ENCODE measurements at places on chromosomes 5 and 9. TPM values are rescaled to one million over a fixed set of nuclear protein-coding genes. Genes with fewer than 3 reads are reported as not detected.

DNA sequence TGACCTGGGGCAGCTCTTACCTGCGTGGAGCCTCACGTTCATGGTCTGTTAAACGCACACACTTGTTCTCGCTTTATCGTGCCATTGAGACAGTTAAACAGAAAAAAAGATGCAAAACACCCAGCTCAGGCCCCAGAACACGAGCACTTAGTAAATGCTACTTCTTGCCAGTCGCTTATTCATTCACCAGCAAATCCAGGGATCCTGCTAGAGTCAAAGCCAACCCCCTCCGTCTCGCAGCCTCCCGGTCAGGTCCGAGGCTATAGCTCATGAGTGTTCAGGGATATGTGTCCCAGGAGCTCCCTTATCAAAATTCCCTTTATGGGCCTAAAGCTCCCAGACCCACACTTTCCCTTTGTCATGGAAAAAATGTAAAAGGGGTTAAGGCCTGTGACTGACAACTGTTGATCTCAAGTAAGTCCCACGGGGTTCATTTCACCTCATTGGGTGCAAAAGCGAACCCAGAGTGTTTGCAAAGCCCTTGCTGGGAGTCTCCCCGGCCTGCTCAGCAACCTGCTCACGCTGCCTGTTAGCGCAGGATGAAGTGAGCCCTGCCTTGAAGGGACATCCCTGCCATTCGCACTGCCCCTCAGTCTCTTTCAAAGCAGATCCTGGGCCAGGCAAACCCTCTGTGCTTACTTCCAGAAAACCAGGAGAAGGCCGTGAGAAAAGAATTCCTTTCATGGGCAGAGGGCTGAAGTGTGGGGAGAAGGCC lies 40.7 kb downstream of the HRH2 start:
- DNase-seq: no peak

GRCh38 chr5:109571785-109572184 lies 117.9 kb upstream of the MAN2A1 start:
- DNase-seq: no peak

- no peak for DNase-seq
Measured at GRCh38 chr5:61333321-61333953, 1.4 kb downstream of the ZSWIM6 start.

- no peak for DNase-seq
Measured at GRCh38 chr5:134258896-134259295, 33.0 kb upstream of the PPP2CA start.

DNA sequence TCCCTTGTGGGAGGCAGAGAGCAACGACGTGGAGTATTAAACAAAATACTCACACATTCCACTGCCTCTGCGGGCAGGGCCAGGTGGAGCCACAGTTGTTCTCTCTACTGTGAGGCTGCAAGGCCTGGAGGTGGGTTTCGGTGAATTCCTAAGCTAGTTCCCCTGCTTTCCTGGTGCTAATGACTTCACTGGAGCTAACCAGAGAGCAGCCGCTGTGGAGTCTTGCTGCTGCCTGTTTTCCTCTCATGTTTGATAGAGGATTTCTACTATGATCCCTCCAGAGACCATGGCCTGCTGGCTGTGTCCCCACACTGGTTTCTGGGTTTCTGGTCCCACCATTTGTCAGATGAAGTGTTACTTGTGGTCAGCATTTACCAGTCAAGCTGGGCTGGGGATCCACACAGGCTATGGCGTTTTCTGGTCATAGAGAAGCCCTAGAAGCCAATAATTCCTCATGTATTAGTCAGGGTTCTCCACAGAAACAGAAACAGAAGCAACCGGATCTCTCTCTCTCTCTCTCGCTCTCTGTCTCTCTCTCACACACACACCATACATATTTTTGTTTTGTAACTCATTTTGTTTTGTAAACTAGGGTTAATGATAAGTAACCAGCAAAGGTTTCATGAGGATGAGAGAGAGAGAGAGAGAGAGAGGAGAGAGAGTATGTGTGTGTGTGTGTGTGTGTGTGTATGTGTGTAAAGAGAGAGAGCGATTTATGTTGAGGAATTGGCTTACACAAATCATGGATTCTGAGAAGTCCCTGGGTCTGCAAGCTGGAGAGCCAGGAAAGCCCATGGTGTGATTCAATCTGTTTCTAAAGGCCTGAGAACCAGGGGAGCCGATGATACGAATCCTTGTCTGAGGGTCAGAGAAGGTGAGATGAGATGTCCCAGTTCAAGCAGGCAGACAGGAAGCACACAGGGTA lies 403.0 kb downstream of the GADD45G start:
- DNase-seq: no peak

GRCh38 chr5:74367241-74367733 lies 273.2 kb downstream of the ENC1 start:
- no peak for DNase-seq

DNA sequence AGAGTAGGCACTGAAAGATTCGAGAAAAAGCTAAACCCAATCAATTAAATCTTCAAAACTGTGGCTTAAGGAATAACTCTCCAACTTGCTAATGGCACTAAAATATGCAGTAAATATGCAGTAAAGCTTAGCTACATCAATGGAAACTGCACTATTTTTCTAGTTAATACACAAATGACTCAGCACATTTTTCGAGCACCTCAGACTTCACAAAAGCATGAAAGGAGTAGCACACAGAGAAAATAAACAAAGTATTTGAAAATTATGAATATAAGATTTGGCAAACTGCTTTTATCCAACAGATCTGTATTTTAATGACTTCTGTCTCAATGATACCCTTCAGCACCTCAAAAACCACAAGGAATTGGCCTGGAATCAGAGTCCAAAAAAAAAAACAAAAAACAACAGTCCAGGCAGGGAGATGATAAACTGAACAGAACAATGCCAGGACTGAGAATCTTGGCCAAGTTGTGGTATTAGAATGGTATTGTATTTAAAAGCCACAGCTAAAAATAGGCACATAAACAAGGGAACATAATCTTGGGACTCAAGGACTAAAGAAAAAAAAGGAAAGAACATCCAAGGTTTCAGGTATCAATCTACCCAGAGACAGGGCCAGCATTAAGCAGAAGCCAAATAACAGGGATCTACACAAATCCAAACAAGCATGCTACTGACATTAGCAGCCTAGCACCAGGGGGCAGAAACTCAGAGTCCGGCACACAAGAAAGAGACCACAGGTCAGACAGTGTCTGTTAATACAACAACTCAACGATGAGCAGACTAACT lies 21.4 kb downstream of the TMEM245 start:
- no peak for DNase-seq

Gene BTNL8
- 0.89 TPM for polyA plus RNA-seq

GRCh38 chr5:93902288-93902687 lies 160.9 kb upstream of the POU5F2 start:
- no peak for DNase-seq

Gene PRRT1B
- 1.1 TPM for polyA plus RNA-seq

DNA sequence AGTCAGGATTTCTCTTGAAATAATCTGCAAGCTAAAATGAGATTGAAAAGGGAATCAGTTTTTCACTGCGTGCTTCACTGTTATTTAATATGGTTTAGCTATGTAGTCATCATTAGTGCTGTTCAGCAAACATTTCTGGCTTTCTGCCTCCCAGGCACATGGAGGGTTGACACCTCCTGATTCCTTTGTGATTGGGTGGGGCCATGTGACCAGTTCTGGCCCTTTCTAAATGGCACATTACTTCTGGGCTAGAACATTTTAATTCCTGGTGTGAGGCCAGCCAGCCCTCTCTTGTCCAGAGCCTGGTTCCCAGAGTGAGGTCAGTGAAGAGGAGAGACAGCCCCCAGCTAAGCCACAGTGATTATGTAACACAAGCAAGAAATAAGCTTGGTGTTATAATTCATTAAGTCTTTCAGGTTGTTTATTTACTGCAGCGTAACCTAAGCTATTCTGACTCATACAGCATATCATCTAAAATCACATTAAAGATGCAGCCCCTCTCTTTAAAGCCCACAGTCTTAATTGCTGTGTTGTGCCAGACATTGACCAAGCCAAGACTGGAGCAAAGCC lies 17.4 kb upstream of the ARSI start:
- DNase-seq: no peak

- no peak for DNase-seq
Measured at GRCh38 chr9:100131216-100131615, 32.2 kb downstream of the INVS start.

DNA sequence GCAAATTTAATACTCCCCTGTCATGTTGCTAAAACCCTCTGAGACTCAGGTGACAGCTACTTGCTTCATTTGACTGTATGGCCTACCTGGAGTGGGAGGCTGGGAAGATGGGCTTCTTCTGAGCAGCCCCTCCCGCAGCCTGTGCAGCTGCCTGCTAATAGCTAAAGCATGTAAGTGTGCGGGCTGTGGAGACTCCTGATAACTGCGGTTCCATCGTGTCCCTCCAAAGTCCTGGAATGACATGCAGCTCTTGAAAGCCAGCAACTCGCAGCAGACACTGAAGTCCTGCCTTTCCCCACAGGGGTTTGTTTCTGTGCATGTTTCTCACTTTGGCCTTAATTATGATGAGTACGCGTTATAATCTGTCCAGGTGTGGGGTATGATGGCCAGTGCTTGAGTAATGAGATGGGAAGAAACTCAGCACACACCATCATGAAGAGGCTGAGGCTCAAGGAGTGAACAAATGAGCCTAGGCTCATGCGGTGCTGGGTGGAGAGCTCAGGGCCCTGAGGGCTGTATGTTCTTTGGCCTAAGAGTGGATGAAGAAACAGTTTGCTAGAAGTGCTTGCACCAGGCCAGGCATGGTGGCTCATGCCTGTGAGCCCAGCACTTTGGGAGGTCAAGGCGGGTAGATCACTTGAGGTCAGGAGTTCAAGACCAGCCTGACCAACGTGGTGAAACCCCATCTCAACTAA lies 119.1 kb downstream of the DOCK2 start:
- no peak for DNase-seq

DNA sequence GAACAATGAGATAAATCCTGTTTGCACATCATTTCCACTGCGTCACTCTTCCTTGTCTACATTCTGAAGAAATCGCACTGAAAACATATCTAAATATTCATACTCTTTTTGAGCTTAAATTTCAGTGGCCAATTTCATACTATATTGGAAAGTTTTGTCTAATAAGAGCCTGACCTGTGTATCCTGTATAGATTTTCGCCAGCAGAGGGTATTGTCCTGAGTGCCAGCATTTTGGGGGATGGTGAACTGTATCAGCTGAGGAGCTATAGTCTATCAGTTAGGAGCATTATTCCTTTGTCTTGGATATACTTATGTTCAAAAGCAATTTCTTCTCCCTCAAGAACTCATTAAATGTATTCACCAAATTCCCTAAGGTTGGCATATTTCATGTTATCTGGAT lies 102.3 kb downstream of the SEMA6A start:
- no peak for DNase-seq

DNA sequence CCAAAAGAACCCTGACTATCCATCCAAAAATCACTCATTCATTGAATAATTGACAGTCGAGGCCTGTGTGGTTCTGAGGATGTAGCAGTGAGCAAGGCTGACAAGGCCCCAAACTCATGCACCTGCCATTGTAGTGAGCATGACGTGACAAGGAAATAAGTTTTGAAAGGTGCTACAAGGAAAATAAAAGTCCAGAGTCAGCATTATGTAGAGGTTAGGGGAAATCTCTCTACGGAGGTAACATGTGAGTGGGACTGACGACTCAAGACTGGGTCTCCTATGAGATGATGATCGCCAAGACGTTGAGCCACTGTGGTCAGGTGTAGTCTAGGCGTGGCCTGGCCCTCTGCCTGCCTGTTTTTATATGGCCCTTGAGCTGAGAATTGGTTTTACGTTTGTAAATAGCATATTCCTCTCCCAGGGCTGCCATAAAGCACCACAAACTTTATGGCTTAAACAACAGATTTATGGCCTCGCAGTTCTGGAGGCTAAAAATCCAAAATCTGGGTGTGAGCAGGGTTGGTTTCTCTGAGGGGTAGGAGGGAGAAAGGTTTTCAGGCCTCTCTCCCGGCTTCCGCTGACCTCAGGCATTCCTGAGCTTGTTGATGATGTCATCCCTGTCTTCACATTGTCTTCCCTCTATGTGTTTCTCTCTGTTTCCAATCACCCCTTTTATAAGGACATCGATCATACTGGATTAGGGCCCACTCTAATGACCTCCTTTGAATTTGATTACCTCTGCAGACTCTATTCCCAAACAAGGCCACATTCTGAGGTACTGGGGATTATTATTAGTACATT lies 206.4 kb upstream of the EGFLAM start:
- DNase-seq: no peak

Gene RANBP3L
- 6.1 TPM for polyA plus RNA-seq

Gene PCDHB15
- 15.0 TPM for polyA plus RNA-seq

GRCh38 chr5:72434056-72434780 lies 73.0 kb downstream of the ZNF366 start:
- no peak for DNase-seq

DNA sequence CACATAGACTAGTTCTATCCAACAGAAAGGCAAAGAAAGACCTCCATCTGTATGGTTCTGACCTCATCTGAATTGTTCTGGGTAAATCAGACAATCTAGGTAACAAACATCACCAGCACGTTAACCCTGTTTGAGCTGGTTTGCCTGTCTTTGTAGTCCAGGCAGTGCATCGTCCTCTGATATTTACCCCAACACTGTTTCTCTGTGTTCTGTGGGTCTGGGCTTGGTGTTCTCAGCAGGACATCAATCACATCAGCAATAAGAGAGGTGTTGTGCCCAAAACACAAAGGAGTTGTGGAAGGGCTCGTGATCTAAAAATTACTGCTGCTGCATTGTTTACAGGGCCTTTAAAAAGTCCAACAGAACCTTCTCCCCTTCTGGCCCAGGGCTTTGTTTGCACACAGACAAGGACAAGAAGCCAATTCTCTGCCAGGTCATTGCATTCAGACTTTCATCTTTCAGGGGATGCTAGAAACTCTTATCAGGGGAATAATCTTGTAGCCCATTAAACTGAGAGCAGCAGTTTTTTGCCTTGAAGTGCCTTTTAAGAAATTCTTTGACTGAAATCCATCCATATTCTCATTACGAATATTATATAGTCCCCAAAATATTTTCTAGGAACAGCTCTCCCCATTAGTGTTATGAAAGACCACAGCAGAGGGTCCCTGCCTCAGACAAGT lies 30.5 kb upstream of the MAP1B start:
- DNase-seq: no peak

Gene PCDHA9
- 0.03 TPM for polyA plus RNA-seq

Gene C5
- polyA plus RNA-seq: 12.8 TPM

Gene MLANA
- polyA plus RNA-seq: 1.0 TPM

Gene IL3
- not detected for polyA plus RNA-seq

Gene IL5
- not detected for polyA plus RNA-seq

DNA sequence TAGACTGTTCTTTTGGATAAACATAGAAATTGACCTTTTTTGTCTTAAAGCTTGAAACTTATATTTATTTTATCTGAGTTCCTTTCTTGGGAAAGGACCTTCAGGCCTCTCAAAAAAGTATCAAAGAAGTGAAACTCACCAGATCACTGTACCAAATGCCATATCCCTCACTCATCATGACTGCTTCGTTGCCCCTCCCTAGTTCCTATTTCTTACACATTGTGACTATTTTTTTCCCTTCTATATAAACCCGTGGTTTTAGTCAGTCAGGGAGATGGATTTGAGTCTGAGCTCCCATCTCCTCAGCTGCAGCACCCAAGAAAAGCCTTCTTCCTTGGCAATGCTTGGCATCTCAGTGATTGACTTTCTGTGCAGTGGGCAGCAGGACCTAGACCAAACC lies 129.4 kb downstream of the LPAR1 start:
- no peak for DNase-seq

All from renal cortex interstitium (tissue), 15 donors.